ENCODE measurements at places on chromosomes 11 and 22.

DNA sequence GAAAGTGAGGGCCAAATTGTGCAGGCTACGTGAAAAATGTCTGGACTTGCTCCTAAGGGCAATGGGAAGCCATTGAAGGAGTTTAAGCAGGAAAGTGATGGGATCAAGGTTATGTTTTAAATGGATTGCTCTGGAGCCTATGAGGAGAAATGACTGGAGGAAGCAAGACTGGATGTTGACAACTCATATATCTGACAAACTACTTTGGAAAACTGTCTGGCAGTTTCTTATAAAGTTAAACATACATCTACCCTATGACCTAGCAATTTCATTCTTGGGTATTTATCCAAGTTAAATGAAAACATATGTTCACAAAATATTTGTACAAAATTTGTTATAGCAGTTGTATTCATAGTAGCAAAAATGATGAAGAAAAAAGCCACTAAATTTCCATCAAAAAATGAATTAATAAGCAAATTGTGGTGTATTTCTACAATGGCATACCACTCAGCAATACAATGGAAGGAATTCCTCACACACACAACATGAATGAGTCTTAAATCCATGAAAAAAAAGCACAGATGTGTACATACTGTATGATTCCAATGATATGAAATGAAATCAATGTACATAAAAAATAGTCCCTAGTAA lies 24.1 kb downstream of the FZD4 start:
- no peak for DNase-seq

DNA sequence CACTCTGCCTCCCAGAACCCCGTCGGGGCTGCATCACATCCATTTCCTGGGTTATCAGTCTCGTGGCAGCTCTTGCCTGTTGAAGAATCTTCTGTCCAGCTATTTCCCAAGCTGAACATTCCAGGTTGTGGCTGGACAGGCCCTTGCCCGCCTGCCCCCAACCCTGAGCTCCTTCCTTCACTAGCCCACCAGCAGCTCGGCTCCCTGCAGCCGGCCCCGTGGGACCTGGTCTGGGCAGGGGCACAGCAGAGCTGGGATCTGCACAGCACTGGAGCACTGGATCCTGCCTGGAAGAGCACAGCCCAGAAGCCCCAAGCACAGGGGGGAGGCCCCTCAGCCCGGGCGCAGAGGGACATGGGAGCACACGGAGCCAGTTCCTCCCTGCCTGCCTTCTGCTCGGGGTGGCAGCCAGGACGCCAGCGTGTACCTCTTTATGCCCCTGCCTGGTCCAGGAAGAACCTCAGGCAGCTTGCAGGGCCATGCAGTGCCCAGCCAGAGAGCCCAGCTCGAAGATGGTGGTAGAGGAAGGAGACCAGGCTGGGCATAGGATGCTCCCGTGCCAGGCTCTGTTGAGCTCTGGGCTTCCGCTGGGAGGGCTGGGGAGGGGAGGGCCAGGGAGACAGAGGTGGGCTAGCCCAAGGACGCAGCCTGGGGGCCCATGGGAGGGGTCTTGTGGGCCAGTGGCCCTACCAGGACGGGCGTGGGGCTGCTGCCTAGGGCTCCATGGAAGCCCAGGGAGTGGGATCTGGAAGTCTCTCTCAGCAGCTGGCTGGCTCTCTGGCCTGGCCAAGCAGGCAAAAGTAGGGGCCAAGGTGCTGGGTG lies 16.6 kb upstream of the GNB1L start:
- DNase-seq, result no peak

DNA sequence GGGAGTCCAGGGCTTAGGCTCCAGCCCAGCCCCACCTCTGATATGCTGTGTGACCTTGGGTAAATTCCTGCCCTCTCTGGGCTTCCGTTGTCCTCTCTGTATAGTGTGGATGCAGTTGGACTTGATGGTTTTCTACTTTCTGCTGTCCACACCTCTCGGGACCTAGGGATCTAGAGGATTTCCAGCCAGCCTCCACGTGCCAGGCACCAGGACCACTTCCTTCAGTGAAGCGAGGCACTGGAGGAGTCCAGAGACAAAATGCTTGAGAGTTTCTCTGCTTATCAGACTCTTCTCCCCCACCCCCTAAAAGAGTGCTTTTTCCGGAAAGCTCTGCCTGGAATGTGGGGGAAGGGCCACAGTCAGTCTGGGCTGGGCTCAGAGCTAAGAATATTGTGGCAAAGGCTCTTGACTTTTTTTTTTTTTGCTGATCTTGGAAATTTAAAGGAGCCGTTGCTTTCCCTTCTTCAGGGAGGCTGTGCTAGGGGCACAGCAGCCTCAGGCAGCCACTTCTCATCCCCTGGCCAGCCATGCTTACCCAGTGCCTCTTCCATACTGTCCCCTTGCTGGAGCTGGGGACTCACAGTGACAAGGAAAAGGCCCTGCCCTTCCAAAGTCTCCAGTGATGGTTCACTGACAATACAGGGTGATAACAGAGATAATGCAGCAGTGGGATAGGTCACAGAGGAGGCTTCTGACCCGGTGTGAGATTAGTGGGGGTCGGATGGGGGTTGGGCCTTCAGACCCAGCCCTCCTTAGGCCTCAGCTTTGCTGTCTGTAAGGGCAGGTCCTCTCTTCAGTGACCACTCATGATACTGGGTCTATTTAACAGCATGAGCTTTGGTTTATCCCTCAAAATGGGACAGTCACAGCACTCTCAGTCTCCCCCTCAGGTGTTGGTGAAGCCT lies 2.9 kb upstream of the SERPINH1 start:
- DNase-seq, result no peak

- DNase-seq, result no peak
Observed at GRCh38 chr22:32539631-32540421, 65.2 kb downstream of the FBXO7 start.

GRCh38 chr11:64367931-64368672 lies 9.1 kb downstream of the RPS6KA4 start:
- no peak for DNase-seq

DNA sequence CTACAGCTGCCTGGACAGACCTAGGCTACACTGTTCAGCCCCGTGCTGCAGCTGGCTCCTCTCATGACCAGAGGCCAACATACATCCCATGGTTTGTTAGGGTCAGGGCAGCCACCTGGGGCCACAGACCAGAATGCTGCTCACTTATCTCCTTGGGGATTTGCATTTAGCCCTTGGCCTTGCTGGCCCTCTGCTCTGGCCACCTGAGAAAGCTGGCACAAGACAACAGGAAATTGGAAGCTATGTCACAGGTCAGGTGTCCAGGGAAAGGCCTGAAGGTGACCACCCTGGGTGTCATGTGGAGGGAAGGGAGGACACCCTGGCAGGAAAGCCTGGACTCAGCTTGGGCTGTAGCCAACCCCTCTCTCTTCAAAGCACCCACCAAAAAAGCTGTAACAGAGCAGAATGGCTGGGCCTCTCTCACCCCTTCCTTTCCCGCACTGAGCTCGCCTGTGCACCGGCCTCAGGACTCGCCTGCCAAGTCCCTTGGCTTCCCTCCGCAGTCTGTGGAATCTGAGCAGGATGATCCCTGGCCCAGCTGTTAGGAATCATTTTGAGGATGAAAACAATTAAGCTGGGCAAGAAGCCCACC lies 86.3 kb downstream of the SNX19 start:
- DNase-seq, result no peak

- DNase-seq, result no peak
Observed at GRCh38 chr22:35539910-35540594, 579 bp upstream of the RASD2 start.

GRCh38 chr22:26558248-26558895 lies 31.6 kb downstream of the TPST2 start:
- no peak for DNase-seq

DNA sequence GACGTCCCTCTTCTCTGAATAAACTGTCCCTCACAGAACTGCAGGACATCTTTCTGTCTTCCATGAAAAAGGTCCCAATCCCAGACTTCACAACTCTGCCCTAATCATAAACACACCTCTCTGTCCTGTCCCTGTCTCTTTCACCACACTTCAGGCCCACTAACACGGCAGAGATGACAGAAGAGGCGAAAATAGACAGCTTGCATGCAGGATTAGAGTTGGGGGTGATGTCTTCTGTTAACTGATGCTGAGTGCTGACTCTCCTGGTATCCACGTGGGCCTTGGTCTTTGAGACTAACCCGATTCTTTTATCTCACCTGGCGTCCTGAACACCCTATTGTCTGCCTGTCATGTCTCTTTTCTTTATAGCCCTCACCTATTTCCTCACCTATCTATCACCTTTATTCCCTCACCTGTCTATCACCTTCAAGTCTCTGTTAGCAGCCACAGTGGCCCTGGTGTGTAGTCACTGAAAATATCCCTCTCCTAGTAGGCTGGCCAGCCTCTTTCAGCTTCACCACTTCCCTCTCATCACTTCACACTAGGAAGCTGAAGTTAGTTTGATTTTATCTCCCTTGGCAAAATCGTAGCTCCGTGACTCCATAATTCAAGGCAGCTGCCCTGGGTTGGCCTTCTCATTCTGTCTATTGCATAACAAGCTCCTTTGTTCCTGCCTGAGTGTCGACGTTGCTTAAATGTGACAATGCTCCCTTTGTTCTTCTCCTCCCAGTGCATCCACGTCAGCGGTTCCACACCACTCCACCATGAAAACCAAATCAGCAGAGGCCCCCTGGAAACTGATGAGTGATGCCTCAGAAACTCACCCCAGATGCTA lies 30.6 kb upstream of the DRD2 start:
- DNase-seq, result no peak

- no peak for DNase-seq
Observed at GRCh38 chr22:23158516-23159290, 13.4 kb downstream of the RAB36 start.

- DNase-seq, result no peak
Observed at GRCh38 chr11:116997071-116997470, 101.2 kb downstream of the SIK3 start.

DNA sequence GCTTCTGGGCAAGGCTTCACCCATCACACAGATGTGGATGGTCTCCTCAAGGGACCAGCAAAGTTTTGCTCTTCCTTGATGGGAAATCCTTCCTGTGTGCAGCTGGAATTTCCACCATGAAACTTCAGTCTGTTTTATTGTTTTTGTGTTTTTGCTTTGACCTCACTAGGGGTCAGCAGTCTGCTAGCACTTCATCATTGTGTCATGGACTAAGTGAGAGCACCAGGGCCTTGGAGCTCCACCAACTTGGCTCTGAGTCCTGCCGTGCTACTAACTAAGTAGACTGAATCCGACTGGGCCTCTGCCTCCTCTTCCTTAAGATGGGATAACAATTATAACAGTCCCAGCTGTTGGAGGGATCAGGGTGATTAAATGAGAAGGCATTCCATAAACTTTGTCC lies 305.8 kb upstream of the NCAM1 start:
- DNase-seq, result no peak

DNA sequence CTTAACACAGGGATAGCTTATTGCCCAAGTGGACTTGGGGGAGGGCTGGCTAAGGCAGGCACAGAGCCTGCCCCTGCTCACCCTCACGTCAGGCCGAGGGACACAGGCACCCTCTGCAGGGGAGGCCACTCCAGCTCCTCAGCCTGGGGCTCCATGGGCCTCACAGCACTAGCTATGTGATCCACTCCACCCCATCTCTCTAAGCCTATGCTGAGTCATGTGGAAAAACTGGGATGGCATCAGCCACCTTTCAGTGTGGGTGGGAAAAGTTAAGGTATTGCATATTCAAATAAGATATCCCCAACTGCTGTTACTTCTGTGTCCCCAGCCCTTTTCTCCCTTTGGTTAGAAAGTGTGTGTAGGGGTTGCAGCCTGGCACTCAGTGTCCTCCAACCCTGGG lies 22.3 kb downstream of the RANGAP1 start:
- DNase-seq, result no peak

DNA sequence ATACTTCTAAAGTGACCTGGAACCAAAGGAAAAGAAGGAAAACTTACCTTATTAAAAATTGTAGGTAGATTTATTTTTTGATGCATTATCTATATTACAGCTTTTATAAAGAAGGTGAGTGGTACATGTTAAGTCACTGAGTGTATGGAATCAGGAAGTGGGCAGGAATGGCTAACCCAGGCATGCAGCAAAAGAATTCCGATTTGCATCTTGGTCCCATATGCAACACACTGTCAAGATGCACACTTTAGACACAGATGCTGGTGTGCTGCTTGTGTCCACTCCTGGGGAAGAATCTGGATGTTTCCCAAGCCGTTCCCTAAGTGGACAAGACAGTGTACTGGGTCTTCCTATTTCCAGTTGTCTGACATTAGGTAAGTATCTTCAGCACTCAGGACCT lies 99.9 kb upstream of the SORL1-AS1 start:
- DNase-seq, result no peak

DNA sequence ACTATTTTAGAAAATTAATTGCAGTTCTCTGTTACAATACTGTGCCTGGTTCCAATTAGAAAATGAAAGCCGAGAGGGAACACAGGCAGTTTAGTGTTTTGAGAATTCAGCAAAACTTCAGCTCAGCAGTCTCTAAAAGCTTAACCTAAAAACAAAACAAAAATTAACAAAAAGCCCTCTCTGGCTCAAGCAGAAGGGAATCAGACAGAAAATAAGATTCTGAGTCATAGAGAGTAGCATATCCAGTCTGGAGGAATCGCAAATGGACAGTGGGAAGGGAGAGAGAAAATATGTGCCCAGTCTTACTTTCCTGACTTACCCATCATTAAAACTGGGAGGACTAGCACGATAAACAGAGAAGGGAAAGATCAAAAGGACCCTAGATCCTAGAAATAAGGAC lies 38.1 kb upstream of the CHRM4 start:
- no peak for DNase-seq

GRCh38 chr11:69948256-69949141 lies 129.3 kb upstream of the FGF3 start:
- DNase-seq, result no peak

DNA sequence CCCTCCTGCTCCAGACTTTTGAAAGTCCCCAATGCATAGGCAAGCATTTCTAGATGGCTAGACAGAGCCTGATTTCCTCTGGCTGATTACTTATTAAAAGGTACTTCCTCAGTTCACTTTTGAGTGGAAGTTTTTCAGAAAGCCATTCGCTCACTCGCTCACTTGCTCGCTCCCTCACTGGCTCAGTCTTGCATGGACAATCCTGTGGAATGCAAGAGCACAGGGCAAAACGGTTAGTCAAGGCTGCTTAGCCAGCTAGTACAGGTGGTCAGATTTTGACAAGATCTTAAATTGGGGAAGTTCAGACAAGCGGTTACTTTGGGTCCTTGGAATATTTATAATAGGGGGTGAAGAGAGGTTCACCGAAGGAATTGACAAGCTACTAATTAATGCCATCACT lies 101.0 kb downstream of the ARL14EP start:
- no peak for DNase-seq

DNA sequence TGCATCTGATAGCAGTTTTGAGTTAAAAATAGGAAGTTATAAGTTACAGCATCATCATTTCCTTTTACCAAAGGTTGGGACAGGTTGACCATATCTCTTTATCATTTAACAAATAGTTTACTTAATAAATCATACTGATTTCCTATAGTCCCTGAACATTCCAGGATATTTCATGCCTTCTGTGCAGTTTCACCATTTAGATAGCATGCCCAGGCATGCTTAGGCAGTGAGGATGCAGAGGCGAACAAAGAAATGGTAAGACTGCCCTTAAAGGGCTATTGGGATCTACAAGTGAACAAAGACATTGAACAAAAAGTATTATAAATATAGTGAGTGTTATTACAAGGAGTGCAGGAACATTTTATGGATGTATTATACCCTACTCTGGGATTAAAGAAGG lies 96.4 kb downstream of the PRMT3 start:
- no peak for DNase-seq
